ENCODE measurements at places on chromosomes 7 and 10.
A peak's percentile ranks its signal among the peaks of the same experiment; 100 is the strongest.

DNA sequence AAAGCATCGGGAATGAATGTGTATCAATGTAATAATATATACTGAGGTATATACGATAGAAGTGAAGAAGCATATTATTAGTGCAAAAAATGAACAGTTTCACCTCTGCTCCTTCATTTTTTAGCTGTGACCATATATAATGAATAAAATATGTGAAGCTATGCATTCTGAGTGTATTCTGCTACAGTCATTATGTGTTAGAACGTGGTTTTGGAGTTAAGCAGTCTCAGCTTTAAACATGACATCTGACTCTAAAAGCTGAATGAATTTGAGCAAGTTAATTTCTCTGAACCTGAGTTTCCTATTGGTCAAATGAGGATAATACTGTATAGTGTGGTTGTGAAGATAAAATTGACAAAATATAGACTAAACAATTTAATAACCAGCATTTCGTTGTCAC, 358.1 kb downstream of the SUGCT start:
- no peak for DNase-seq

DNA sequence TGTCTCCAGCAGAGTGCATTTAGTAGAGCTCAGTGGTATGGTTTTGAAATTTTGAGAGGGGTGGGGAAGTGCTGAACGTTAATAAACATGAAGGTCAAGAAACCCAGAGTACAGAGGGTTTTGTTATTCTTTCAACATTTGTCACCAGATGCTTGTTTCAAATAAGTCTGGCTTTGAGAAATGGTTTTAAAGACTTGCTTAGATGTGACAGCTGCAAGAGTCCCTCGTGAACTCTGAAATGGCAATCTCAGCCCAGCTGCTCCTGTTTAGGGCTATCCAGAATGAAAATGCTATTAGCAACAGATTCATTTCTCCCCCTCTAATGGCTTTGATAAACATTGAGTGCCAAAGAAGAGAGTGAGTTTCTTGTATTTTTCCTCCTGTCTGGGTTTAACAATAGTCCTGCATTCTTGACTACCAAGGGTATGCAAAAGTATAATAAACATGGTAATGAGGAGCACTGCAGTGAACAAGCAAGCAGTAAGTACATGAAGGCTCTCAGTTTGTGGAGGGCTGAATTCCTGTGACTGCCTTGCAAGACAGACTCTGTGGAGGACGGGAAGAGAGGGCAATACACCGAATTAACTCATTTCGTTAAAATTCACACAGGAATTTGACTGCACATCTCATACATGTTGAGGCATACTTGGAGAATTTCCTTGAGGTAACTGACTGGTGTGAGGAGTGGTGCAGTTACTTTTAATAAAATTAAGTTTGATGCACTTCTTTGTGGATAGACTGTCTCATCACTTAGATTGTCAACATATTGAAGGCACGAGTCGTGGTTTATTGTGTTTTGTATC, 490.9 kb downstream of the REEP3 start:
- DNase-seq, result no peak

DNA sequence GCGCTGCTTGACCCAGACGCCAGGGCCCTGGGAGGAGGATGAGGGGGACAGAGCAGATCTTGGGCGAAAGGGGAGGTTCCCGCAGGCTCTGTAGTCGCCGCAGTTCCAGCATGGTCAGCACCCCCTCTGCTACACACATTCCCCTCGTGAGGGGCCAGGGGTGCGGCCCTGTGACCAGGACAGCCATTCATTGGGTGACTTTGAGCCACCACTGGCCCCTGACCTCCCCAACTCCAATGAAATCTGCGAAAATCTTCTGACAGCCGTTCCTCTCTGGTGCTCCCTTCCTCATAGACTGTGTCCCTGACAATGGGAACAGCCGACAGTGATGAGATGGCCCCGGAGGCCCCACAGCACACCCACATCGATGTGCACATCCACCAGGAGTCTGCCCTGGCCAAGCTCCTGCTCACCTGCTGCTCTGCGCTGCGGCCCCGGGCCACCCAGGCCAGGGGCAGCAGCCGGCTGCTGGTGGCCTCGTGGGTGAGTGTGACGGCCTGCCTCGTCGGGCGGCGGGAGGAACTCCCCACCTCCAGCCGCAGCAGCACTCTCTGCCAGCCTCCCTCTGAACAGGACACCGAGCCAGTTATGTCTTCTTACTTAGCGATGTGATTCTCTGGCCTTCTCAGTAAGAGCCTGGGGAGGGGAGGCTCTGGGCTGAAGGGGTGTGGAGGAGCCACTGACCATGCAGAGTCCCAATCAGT, 825 bp downstream of the TMEM176A start:
- DNase-seq, result no peak

- DNase-seq, result no peak
Observed at GRCh38 chr7:5633161-5634106, 148.0 kb downstream of the RNF216 start.

- no peak for DNase-seq
Observed at GRCh38 chr7:55314967-55315366, 50.2 kb upstream of the LANCL2 start.

DNA sequence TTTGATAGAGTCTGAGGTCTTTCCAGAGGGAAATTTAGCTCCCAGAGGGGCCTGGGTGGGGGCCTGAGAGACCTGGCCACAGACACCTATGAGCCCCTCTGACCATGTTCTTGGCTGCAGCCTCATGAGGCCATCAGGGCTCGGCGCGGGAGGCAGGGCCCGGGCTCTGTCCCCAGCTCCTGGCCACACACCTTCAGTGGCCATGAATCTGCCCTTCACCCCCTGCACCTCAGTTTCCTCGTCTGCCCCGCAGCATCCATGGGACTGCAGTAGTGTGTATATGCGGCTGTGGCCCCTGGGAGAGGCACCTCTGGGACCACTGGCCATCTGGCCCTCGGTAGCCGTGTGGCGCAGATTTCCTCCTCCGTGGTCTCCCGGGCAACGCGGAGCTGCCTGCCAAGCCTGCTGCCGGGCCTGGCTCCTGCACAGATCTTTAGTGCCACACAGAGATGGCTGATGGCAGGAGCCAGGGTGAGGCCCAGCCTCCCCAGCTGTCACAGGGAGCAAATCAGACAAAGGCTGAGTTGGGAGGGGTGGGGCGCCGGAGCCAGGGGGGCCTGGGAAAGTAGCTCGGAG, 23.6 kb upstream of the ADCYAP1R1 start:
- DNase-seq, result no peak

DNA sequence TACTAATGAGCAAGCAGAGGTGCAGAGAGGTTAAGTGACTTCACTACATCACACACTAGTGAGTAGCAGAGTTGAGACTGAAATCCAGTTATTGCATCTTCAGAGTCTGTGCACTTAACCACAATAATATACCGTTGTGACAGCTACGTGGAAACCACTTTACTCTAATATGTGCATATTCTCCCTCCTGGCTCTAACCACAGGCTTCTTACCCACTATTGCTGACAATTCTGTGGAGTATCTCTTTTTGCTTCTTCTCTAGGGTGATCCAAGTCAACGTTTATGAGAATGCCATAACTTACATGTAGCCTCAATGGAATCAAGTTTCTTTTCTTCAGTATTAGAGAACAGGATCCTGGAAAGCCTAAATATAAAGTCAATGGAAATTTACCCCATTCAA, 64.2 kb upstream of the MEOX2 start:
- DNase-seq, result no peak

DNA sequence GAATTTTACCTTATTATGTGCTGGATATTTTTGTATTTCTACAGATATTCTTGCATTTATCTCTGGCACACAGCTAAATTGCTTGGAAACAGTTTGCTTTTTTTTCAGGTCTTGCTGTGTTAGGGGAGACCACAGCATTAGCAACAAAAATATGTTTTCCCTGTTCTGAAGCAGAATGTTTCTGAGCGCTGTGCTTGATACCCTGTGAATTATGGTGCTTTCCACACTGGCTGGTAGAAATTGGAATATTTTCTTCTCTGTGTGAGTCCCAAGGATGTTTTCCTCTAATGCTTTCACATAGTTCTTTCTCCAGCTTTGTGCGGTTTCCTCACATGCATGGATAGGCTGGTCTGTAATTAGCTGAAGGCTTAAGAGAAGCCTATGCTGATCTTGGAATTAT, 651.6 kb upstream of the IGFBP3 start:
- no peak for DNase-seq

DNA sequence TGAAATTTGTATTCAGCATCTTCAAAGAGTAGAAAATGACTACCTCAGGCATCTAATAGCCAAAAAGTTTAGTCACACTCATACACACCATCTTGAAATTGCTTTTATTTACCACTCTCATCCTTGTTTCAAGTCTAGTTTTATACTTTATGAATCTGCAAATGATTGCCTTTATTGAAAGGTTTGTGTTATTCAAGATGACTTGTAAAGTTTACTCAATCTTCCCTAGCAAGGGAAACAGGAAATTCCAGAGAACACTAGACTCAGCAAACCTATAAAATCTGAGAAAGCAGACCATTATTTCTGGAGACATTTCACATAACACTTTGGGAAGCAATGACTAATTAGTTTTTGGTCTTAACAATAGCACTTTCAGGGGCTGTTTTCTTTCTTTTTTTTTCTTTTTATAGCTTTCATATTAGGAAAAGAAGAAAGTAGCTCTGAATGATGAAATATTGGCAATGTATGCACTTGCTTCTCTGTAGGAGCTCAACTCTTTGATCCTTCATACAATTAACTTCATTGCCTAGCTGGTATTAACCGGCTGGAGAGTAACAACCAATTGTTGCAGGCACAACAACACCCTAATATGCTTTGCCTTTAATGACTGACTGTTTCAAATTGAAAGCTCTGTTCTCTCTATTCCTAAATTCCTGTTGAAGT, 68.9 kb upstream of the HDAC9 start:
- DNase-seq, result peak; percentile 61

GRCh38 chr7:34758111-34758601, 100.1 kb downstream of the NPSR1 start:
- no peak for DNase-seq

DNA sequence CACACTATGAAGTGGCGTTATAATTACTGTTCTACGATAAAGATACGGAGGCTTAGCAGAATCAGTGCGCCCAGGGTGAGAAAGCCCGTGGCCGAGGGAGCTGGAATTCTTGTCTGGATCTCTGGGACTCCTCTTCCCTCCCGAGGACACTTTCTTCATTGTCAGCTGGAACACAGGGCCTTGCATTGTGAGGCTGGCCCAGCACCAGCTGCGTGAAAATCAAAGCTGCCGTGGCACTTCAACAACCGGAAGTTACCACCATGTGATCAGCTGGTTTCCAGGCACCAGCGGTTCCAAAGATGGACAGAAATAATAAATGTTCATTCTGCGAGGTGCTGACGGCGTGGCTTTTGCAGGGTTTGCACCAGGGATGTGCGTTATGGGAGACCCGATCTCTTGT, 234.0 kb upstream of the PITRM1 start:
- no peak for DNase-seq

- no peak for DNase-seq
Observed at GRCh38 chr7:2719007-2719406, 31.0 kb downstream of the AMZ1 start.

GRCh38 chr10:84943541-84943940, 615.2 kb downstream of the CCSER2 start:
- DNase-seq, result no peak

DNA sequence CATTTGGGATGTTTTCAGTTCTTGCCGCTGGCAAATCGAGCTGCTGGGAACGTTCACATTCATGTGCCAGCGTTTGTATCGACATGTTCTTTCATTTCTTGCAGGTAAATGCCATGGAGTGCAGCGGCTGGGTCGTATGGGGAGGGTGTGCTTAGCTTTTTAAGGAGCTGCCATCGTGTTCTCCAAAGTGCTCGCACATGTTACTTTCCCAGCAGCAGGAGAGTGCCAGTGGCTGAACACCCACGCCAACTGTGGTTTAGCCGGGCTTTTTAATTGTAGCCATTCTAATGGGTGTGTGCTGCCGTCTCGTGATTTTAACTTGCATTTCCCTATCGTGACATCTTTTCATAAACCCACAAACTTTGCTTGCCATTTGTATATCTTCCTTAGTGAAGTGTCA, 11.6 kb upstream of the BNIP3 start:
- DNase-seq, result no peak

All from cardiac fibroblast (primary cell).